Fibroblast of the conjunctiva (primary cell): ENCODE measurements at places on chromosomes 7 and 10.
A peak's percentile ranks its signal among the peaks of the same experiment; 100 is the strongest.

- no peak for DNase-seq
These were observed 142.6 kb upstream of the LSM8 start for GRCh38 chr7:118041251-118041878.

DNA sequence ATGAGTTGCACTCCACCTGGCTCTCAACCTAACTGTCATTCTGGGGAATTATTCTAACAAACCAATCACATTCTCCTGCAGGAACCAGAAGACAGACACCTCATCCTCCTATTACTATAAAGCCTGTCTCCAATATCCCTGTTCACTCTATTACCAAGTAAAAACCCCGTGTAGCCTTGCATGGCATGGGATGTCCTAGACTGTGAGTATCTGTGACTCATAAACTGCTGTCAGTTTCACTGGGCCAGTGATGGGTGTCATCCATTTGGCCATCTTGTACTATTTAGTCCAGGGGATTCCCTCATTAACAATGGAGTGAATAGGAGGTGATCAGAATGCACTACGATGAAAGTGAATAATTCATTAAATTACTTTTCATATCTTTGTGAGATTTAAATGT lies 608.7 kb downstream of the DNAJB9 start:
- no peak for DNase-seq

- DNase-seq = no peak
These were observed 111.8 kb downstream of the HPSE2 start for GRCh38 chr10:99123851-99124250.

GRCh38 chr7:1552200-1552599 lies 3.8 kb downstream of the TMEM184A start:
- DNase-seq = no peak

DNA sequence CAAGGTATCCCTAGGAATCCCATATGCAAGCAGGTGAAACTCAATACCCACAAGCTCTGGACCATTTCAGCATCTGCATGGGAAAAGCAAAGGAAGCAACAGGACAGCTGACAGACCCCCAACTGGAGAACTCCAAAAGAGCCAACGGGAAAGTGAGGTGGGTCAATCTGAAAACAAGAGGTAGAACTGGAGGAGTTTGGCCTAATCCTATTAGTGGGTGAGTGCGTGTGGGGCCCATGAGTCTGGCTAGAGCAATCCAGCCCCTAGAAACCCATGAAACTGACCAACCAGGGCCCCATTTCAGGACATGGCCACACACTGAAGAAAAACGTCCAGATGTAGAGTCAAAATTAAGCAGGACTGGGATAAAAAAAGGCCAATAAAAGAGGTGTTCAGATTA lies 26.6 kb upstream of the WNT8B start:
- DNase-seq = no peak

- DNase-seq = peak; percentile 96
These were observed 186.2 kb downstream of the REEP3 start for GRCh38 chr10:63707254-63707910.

DNA sequence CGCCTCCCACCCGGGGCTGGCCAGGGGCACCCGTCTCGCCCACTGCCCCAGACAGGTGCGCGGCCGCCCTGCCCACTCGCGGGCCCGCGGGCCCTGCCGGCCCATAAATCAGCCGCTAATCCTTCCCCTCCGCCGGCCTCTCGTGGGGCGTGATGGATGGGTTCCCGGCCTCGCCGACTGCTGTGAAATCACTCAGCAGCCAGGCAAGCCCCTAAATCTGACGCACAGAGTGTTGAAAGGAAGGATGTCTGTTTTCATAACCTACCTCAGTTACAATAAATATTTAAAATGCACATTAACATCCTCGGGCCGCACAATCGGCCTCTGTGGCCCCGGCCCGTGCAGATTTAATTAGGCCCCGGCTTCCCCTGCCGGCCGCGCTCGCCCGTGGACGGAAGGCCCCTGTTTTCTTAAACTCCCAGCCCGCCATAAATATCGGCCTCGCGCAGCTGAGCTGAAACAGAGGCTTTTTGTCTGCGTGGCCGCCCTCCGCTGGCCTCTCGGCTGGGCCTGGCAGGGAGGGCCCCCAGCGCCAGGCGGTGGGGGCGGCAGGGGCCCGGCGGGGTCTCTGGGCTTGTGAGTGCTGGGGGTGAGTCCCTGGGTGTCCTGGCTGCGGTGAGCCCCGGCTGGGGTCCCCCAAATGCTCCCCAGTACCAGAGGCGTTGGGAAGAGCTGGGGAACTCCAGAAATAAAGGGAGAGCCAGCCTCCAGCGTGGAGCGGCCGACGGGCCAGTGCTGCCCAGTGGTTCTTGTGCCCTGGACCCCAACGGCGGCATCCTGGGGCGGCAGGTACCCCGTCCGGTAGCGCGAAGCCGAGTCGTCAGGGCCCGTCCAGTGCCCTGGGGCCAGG lies 90.7 kb downstream of the UNCX start:
- no peak for DNase-seq

DNA sequence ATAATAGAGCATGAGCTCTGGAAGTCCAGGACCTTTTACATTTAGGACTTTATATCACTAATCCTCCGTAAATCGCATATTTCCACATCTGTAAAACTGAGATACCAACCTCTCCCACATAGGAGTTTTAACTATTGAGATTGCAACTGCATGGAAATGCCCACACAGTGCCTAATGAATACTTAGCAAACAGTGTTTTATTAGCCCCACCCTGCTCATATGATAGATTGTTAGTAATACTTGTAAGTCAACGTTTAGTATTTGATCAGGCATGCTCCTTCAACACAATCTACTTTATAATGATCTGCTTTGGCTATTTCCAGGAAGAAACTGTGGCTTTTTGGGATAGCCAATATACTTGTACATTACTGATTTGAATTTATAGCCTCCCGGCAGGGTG lies 8.5 kb downstream of the PDZD8 start:
- no peak for DNase-seq

- no peak for DNase-seq
These were observed 282.4 kb downstream of the TNS3 start for GRCh38 chr7:47299496-47299895.

- DNase-seq = peak; percentile 12
These were observed 38.6 kb downstream of the MAGI2 start for GRCh38 chr7:79414910-79415309.

DNA sequence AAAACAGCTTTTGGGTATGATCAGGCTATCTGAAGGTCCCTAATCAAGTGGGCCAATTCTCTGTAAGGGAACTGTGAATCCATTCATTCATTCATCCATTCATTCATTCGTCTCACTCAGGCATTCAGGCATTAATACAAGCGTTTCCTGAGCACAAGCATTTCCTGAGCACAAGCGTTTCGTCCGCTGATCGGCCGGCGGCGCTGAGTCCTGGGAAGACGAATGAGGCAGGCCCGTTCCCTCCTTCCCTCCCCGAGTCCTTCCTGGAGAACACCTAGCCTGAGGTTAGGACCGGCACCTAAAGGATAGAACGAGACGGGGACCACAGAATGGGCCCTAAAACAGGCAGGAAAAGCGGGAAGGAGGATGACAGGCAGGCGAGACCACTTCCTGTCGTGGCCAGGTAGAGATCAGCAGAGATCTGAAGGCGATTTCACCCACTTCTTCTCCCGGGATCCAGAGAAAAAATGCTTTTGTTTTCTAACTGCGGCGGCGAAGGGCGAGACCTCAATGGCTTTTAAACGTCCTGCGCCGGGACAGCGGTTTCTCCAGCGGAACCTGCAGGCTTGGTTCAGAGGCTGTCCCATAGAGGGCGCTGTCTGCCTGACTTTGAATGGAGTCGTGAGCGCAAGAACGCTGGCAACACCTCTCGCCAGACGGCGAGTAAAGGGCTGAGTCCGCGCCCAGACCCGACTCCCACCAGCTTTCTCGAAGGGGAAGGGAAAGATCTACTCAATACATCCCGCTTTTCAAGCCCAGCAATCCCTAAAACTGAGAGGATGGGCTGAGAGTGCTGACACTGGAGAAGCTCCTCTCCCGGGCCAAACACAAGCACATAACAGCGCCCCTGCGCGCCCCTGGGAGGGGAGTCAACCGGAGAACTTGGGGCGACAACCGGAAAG lies 2.9 kb upstream of the HMX3 start:
- peak; percentile 55 for DNase-seq

DNA sequence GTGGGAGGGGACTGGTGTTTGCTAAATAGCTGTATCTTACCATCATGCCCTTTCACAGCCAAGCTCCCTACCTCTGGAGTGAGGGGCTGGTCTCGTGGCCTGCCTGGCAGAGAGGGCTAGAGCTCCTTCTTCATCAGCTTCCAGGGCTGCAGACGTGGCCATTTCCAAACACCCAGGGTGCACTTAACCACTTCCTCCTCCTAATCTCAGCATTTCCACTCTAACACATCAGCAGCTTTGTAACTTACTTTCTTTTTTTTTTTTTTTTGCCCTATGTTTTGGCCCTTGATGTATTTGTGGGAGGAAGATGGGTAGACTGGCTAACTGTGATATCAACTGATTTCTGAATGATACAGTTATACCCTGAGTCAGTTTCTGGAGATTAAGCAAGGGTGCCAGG lies 27.4 kb downstream of the LRRC4 start:
- DNase-seq = no peak

GRCh38 chr7:131061158-131061557 lies 266.5 kb upstream of the MKLN1 start:
- DNase-seq = no peak

GRCh38 chr7:93538061-93538460 lies 36.5 kb downstream of the CALCR start:
- no peak for DNase-seq

DNA sequence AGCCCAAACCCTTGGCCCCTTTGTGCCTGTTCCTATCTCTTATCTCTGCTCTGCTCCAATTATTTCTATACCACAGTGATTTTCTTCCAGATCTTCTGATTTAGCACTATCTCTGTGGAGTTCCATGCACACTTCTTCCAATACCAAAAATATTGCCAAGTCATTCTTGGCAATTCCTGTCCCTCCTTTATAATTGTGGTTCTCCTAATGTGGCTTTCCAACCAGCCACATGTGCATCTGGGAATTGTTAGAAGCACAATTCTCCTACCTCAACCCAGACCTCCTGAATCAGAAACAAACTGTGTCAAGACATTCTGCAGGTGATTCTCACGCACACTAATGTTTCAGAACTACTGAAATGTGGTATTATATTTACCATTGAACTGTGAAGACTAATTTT lies 447.8 kb upstream of the IGFBP3 start:
- DNase-seq = no peak

GRCh38 chr7:6376820-6377219 lies 70.9 kb downstream of the DAGLB start:
- DNase-seq = no peak

DNA sequence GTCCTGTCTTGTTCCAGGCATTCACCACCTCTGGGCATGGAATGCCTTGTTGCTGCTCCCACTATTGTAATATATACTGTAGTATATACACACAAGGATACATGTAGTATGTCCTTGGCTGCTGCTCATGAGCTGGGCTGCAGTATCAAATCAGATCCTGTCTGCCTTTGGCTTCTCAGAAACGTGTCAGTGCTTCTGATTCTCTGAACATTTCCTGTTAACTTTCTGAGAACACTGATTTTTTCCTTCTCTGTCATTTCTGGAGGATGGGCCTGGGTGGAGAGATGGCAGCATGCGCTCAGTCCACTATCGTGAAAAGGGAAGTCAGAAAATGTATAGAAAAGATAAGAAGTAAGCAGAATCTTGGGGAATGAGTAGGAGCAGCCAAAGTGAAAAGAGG lies 12.2 kb downstream of the SFTPA2 start:
- DNase-seq = no peak

GRCh38 chr7:151371266-151371665 lies 29.7 kb downstream of the NUB1 start:
- no peak for DNase-seq

- no peak for DNase-seq
These were observed 215.6 kb downstream of the DOCK4 start for GRCh38 chr7:111990643-111991042.

DNA sequence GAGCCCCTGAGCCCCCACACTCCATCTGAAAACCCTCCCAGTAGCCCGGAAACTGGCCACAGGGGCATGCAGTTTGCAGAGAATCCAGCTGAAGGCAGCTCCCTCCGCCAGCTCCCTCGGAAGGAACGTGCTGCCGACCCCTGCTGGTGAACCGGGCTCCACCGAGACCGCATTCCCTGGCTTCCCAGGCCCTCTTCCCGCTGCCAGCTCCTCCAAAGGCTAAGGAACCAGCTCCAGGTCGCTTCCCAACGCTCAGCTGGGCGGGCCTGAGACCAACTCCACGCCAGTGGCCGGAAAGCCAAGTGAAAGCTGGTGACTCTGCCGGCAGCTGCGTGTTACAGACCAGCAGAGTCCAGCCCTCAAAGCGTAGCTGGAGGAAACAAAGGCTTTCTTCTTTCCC lies 35.8 kb downstream of the GPER1 start:
- DNase-seq = peak; percentile 34

DNA sequence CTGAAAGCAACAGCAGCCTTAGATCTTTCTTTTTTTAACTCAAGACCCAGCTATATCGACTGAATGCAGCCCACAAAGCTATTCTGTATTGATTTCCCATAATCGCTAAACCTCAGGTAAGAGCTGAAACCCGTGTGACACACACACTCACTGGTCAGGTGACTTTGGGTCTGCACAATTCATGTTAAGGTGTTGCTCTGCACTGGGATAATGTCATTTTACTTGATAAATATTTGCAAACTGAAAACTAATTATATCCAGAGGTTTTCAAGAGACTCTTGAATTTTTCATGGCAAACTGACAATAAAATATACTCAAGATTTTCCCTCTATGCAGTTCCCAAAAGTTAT lies 33.1 kb downstream of the SCRN1 start:
- DNase-seq = no peak

GRCh38 chr10:19812976-19813375 lies 3.3 kb upstream of the PLXDC2 start:
- no peak for DNase-seq

DNA sequence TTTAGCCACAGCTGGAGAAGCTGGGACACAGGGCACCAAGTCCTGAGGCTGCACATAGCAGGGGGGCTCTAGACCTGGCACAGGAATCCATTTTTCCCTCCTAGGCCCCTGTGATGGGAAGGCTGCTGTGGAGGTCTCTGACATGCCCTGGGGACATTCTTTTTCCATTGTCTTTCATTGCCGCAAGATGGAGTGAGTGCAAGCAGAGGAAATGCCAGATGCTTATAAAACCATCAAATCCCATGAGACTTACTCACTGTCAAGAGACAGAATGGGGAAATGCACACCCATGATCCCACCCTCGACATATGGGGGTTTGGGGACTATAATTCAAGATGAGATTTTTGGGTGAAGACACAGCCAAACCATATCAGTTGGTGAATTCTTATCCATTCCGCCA lies 94.7 kb upstream of the FERD3L start:
- no peak for DNase-seq

GRCh38 chr7:94922457-94922856 lies 15.1 kb downstream of the PPP1R9A start:
- DNase-seq = no peak

- no peak for DNase-seq
These were observed 196.7 kb downstream of the ANK3 start for GRCh38 chr10:60192946-60193345.

GRCh38 chr7:132609906-132610520 lies 33.7 kb upstream of the PLXNA4 start:
- no peak for DNase-seq
